ENCODE measurements at places on chromosomes 6 and 20.

GRCh38 chr6:32329141-32329540 is 42.6 kb downstream of the TSBP1 start:
- DNase-seq: no peak

- no peak for DNase-seq
These were observed 55.2 kb downstream of the HDDC2 start for GRCh38 chr6:125246566-125246965.

DNA sequence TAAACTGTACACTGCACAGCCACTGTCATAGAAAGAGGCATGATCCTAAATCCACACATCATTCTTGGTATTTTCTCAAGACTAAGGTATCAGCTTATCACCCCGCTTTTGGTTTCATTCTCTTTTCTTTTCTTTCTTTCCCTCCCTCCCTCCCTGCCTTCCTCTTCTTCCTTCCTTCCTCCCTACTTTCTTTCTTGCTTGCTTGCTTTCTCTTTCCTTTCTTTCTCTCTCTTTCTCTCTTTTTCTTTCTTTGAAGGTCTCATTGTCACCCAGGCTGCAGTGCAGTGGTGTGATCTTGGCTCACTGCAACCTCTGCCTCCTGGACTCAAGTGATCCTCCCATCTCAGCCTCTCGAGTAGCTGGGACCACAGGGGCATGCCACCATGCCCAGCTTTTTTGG is 81.1 kb downstream of the MAP7 start:
- DNase-seq: no peak

- DNase-seq: no peak
These were observed 55.4 kb downstream of the MRPL14 start for GRCh38 chr6:44071670-44072451.

- DNase-seq: no peak
These were observed 244.0 kb upstream of the FAM83B start for GRCh38 chr6:54602591-54602990.

DNA sequence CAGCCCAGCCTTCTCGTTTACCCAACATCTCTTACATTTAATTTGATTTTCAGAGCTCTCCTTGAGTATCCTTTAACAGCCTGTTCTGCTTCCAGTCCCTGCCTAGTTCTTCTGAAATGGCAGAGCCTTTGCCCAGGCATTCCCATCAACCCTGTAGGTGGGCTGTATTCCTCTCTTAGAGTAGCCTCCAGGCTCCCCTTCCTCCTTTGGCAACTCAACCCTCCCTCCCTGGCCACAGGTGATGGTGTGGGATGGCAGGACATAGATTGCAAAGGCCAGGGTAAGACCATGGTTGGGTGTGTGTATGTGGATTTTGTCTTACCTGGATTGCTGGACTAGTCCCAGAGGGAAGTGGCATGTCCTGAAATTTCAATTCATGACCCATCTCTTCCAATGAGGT is 125.4 kb downstream of the F13A1 start:
- DNase-seq: no peak

DNA sequence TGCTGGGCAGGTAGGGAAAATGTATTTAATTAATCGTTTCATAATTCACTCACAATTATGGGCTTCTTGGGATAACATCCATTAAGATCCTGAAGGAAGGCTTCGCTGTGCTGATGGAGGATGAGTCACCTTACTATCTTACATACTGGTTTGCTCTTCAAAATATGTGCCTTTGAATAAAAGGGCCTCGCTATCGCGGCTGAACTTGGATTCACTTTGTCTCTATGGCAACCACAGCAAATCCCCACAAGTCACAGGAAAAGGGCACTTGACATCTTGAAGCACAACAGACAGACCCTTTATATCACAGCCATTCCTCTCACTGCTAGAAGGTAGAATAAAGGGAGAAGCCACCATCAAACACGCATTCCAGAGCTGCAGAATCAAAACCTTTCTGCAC is 141.3 kb upstream of the MYLIP start:
- DNase-seq: no peak

GRCh38 chr6:149967591-149967990 is 3.8 kb downstream of the ULBP1 start:
- DNase-seq: no peak

- no peak for DNase-seq
These were observed 766 bp upstream of the TINAG start for GRCh38 chr6:54307439-54307910.

DNA sequence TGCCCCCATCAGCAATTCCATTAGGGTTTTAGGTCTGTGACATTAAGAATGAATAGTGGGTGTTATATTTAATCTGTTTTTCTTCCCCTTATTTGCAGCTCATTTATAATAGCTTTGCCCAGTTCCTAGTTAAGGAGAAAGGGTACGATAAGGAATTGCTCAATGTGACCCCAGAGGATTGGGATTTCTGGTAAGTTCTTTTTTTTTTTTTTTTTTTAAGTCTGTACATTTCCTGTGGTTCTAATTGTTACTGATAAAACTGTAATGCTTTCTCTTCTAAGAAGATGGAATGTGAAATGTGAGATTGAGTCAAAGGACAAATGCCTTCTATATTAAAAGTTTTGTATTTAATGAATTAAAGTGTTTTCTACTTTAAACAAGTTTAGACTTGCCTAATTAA is 5.5 kb downstream of the NT5DC1 start:
- no peak for DNase-seq

GRCh38 chr6:16824845-16825685 is 63.8 kb upstream of the ATXN1 start:
- DNase-seq: no peak

- no peak for DNase-seq
These were observed 96.5 kb downstream of the ADGRG6 start for GRCh38 chr6:142398353-142398752.

DNA sequence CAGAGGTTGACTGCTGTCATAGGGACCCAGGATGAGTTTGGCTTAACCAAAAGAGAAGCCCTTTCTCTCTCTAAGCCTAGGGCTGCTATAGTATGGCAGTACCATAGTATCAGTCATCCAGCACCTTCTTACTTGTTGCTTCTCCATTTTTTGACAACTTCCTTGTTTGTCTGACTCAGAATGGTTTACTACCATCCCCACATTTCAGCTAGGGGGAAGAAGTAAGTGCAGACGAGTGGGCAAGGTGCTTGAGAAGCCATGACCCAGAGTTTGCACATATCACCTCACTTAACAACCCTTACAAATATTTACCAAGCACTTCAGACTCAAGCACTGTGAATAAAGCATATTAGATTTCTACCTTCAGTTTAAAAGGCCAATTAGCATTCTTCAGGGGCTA is 289.9 kb upstream of the TSHZ2 start:
- DNase-seq: no peak

DNA sequence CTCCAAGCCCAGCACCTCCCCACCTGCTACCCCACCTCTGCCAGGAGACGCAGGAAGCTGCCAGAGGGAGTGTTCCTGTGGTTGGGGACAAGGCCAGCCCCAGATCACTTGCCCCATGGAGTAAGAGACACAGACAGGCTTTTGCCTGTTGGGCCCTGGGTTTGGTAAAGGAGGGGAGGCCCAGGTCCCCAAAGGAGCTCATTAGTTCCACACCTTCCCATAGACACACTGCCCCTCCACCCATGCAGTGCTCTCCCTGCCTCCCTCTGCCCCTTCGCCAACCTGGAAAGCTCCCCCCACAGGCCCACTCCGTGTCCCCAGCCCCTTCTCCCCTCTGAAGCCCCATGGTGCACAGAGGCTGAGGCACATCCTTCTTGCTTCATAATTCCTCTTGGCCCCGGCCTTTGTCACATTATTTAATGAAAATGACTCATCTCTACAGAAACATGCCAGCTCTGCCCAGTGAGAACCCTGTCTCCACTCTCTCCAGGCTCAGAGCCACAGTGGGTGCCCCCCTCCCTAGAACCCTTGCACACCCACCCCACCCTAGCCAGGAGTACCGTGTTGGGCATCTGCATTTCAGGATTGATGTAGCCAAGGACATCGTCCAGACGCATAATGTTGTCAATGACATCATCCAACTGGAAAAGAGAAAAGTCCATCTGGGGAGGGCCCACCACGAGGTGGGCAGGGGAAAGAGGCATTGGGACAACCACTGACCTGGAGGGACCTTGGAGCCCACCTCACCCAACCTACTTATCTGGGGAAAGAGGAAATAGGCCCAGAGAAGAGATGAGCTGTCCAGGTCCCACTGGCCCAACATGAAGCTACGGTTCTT is 46.0 kb downstream of the TFEB start:
- no peak for DNase-seq

- DNase-seq: no peak
These were observed 27.7 kb upstream of the LAMA4 start for GRCh38 chr6:112281821-112282615.

- no peak for DNase-seq
These were observed 85.3 kb downstream of the CD164 start for GRCh38 chr6:109296971-109297372.

DNA sequence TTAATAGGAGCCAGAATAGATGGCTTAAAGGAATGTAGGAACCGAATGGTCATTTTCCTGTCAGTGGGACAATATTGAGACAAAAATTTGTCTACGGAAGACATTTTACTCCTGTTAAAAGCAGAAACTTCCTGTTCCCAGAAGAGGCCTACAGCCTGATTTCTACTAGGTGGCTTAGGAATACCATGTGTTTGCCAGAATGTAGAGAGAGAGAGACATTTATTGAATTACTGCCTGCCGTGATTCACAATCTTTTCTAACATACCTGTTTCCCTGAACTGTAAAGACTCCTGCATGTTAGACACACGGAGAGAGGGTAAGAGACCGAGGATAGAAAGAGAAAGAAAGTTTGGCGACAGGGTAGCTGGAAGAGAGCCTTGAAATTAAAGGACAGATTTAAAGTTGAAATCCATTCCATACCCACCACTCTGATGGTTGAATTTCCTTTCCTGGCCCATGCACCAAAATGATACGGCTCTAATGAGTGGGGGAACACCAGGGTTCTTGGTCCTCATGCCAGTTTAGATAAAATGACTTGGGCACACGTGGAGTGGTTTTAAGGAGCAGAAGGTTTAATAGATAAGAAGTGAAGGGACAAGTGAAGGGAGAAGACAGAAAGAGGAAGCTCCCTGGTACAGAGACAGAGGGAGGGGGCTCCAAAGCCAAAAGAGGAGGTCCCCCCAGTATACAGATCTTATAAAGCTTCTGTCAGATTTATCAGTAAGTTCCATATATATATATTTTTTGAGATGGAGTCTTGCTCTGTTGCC is 22.5 kb downstream of the NCOA3 start:
- no peak for DNase-seq

GRCh38 chr6:164826831-164827468 is 482.5 kb downstream of the C6orf118 start:
- no peak for DNase-seq

DNA sequence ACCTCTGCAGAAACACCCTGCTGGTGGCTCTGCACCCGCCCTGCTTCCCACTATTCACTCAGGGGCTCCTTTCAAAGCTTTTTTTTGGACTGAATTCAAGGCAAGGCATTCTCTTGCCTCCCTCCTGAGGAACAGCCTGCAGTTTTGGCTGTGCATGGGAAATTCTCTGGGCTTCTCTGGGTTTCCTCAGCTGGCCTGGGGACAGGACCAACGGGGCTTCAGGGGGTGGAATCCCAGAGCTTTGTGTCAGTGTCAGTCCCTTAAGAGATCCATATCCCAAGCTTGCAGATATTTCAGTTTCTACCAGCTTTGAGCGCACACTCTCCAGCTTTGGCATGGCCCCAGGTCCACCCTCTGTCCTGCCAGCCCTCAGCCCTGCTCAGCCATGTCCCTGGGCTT is 2.0 kb downstream of the SCRT2 start:
- DNase-seq: no peak

- no peak for DNase-seq
These were observed 115.2 kb upstream of the GLP1R start for GRCh38 chr6:38933426-38933825.

GRCh38 chr20:62143957-62144825 is 622 bp downstream of the SS18L1 start:
- DNase-seq: no peak

GRCh38 chr6:27128311-27129094 is 119.0 kb upstream of the PRSS16 start:
- no peak for DNase-seq

Data from GM12864 (cell line).